Left lobe of liver (tissue), 2 donors: ENCODE measurements at places on chromosomes 2 and 18. TPM values are rescaled to one million over a fixed set of nuclear protein-coding genes. Genes with fewer than 3 reads are reported as not detected.

DNA sequence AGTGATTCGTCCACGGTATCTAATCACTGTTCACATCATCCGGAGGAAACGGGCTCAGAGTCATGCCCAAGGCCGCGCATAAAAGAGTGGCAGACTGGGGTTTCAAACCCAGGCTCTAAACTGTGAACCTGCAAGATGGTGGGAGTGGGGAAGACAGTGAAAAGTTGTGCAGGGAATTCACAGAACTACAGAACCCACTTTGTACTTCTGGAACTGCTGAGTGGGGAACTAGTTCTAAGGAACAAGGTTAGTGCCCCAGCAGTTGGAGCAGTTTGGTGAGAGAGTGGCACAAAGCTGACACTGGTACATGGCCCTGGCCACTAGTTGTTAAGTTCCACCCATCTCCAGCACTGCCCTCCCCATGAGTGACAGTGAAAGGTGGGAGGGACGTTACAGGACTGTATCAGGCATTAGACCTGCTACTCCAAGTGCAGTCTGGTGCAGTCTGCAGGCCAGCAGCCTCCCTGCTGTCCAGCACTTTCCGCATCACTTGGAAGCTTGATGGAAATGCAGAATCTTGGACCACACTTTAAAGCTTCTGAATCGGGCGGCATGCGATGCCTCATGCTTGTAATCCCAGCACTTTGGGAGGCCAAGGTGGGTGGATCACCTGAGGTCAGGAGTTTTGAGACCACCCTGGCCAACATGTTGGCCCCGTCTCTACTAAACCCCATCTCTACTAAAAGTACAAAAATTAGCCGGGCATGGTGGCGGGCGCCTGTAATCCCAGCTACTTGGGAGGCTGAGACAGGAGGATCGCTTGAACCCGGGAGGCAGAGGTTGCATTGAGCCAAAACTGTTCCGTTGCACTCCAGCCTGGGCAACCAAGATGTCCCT, 47.3 kb downstream of the C2orf42 start:
- peak; percentile 81 for DNase-seq

The RBMS1 gene
- 9.3 TPM for total RNA-seq

DNA sequence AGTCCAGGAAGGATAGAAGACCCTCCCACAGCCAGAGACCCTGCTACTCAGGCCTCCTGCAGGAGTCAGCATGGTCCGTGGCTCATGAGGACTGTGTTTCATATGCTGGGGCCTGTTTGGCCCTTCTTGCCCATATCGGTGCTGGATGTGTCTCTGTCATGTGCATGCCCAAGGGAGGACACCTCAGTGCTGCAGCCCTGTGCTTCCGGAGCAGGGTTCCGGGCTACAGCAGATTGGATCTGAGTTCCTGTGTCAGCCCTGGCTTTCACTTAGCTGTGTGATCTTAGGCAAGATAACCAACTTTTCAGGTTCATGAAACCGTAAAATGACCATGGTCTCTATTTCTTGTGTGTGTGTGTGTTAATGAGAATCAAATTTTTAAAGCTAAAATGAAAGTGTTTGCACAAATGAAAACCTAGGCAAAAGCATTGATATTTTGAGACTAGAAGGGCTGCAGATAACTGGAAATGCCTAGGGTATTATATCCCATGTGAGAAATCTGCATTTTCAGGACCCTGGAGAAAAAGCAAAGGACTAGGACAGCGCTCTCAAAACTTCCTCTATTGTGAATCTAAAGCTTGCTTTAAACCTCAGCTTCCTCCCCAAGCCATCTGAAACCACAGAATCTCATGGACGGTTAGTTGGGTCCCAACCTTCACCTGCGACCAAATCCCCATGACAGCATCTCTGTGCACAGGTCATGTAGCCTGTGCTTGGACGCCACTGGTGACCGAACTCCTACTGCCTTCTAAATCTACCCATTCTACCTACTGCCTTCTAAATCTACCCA, 58.8 kb upstream of the CAPN13 start:
- DNase-seq, result no peak

- DNase-seq, result no peak
Observed at GRCh38 chr18:46657115-46657955, at the start of gene LOXHD1. LOXHD1 (minus strand) TSS chr18:46657220; CDS start chr18:46657033, 187 bp downstream.

The CYP27A1 gene
- total RNA-seq, result 263 TPM
